ENCODE measurements at places on chromosomes 6 and 20.

DNA sequence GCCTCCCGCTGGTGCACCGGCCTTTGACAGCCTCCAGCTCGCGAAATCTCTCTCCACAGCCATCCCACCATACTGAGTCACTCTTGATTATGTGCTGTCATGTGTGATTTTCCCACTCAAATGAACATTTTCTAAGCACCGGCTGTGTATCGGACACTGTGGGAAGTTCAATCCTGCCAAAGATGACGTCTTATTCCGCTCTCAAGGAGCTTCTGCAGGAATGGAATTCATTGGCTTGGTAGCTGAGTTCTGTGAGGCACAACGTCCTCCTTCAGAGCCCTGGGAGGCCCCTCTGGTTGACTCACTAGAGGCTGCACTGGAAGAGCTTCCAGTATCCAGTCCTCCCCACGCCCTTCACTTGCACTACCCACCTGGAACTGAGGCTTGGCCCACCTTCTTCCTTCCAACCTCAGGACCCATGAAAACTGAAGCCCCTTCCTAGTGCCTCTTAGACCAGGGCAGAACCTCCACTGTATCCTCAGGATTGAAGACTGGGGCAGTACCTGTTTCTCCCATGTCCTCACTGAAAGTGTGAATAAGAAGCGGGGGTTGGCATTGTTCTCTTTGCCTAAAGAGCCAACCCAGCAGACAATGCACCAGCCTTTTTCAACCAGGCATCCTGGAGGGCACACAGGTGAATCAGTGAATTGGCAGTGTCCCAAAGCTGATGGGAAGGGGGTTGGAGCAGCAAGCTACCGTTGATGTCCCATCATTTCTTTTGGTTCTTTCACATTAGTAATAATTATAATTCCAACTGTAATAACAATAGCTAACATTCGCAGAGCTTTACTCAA lies 1.7 kb downstream of the UNC5CL start:
- DNase-seq = no peak

DNA sequence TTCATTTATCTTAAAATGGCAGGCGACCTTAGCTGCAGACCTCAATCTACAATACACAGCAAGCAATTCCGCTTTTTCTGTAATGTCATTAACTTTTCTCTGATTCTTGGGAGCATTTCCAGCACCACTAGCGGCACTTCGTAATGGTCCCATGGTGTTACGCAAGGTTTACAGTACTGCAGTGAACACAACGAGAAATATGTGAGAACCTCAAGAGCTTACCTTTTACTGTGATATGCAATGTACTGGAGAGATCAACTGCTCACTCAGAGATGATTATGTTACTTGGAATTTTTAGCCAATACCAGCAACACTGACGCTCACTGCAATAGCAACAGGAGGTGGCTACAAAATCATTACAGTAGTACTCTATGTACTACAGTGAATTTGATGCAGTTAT lies 2.8 kb upstream of the CEP43 start:
- DNase-seq = peak; percentile 29

DNA sequence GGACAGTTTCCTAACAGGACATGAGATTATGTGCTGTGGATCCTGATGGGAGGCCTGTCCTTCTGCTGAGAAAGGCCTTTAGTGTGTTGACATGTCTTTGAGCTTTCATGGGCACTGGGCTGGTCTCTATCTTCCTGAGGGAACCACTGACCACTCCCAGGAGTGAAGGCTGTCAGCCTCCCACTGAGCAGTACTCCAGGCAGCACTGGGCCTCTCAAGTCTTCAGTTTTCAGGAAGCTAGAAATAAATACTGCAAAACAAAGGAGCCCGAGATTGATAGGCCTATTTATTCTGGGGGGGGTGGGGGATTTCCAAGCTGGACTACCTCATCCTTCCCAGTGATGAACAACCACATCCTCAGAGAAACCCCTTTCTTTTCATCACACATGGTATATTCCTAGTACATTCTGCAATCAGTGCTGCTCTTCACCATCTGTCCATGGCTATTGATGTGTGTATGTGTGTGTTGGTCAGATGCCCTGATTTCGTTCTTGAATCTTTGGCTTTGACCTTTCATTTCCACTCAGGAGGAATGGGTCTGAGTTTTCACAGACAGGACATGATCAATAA lies 180.9 kb upstream of the SPTLC3 start:
- DNase-seq = no peak

DNA sequence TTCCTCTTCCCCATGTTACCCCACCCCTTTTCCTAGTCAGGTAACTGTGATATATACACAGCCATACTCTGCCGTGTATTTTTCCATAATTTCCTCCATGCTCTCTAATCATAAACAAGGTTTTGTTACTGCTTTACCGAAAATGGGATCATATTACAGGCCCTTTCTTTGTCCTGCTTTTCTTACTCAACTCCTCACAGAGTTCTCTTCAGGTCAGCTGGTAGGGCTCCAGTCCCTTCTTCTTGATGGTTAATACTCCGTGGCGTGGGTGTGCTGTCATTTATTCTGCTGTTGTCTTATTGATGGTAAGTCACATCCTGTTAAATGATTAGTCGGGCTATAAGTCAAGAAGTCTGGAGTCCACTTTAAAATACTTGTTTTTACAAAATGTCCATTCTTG lies 24.9 kb upstream of the PI16 start:
- DNase-seq = no peak

Data from suppressor macrophage (primary cell).